ENCODE measurements at places on chromosomes 12 and 14. TPM values are rescaled to one million over a fixed set of nuclear protein-coding genes. Genes with fewer than 3 reads are reported as not detected.

ACOT6 gene
- not detected for total RNA-seq

DLGAP5 gene
- 17.9 TPM for total RNA-seq

DNA sequence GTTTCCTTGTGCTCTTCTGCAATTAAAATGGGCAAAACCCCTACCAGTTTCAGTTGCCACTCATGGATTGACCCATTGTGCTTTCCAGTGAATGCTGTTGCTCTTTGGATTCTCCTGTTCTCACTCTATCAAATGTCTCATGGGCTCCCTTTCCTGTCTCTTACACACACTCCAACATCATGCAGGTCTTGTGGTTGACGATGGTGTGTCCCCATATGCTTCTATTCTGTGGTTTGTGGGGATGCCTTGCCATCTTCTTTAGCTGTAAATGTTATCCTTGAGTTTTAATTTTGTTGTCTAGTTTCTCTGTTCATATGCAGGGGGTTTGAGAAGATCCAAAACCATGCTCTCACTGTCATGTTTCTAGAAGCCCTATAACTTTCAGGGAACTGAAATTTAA lies 31.9 kb upstream of the FBXO34 start:
- ATAC-seq: no peak

DNA sequence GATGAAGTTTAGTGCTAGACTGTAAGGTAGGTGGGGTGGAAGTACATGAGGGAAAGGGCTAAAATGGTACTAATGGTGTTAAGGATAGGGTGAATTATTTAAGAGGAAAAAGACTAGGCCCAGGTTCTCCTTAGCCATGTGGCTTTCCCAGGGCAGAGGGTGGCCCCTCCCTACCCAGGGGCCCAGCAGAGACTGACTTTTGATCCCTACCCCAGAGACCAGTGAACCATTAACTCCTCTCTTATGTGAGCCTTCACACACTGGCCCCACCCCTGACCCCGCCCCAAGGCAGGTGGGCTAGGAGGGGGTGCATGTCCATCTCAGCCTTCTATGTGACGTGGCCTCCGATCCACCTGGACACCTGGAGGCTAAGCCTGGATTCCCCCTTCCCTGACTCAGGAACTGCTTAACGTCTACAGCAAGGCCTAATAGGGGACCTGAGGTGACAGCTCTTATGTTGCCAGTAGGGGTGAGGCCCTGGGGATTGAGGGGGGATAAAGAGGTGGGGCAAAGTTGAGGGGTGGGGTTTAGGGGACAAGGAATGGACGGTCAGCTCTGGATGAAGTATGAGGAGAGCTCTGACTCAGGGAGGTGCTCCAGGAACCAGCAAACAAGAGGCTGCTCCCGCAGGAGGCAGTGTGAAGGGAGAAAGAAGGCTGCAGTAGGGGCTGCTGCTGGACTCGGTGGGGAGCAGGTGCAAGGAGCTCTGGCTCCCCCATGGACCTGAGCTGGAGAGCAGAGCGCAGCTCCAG lies 757 bp downstream of the SLC39A5 start:
- no peak for ATAC-seq

- no peak for ATAC-seq
Observed at GRCh38 chr12:19058235-19059021, 71.1 kb upstream of the PLEKHA5 start.

All from esophagus mucosa (tissue), 1 donor.